ENCODE measurements at places on chromosomes 16 and 17.

GRCh38 chr17:58305626-58306025 is 23.0 kb downstream of the TSPOAP1 start:
- peak; percentile 2 for DNase-seq

DNA sequence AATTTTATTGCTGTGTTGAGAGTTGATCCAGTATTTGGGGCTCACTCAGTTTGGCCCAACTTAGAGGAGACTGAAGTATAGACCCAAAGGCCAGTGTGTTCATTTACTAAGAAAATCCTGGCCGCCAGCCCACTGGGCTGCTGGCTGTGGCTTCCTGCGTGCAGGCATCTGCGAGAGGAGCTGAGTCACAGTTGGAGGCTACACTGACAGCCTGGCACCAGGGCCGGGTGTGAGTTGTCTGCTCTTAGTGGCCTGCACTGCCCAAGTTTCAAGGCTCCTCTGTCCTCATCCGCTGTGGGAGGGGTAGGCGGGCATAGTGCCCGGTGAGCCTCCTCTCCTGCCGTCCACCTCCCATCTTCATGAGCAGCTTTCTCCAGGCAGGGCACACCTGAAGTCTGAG is 54.2 kb downstream of the PLD6 start:
- DNase-seq: no peak

DNA sequence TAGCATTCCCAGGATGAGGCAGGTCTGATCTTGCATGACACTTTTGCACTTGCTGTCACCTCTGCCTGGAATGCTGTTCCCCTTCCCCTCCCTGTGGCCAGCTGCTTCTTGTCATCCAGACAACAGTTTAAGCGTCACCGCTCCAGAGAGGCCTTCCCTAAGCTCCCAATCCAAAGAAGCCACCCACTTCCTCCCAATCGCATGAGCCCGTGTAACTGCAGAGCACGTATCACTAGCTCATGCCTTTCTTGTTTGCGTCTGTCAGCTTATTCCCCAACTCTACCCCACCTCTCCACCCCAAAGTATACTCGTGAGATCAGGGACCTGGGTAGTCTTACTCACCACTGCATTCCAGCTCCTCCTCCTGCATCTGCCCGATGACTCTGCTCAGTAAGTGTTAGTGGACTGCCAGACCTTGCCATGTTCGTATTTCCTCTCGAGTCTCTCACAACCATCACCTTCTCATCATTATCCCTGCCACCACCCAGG is 92.8 kb downstream of the GAS7 start:
- no peak for DNase-seq

DNA sequence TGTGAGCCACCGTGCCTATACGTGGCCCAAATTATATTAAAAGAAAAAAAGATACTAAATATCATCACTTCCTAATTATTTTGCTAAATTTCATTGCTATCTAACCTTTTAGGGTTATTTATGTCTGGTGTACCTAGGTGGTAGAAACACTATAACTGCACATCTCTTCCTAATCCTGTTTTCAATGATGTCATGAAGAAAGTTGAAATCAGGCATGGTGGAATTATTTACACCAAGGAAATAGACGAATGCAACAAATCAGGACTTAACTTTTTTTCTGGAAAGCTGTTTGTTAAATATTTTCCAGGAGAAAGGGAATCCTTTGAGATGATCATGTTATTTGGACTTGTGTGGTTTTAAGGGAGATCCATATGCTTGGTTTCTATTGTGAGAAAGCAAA is 39.2 kb upstream of the SKAP1 start:
- no peak for DNase-seq

DNA sequence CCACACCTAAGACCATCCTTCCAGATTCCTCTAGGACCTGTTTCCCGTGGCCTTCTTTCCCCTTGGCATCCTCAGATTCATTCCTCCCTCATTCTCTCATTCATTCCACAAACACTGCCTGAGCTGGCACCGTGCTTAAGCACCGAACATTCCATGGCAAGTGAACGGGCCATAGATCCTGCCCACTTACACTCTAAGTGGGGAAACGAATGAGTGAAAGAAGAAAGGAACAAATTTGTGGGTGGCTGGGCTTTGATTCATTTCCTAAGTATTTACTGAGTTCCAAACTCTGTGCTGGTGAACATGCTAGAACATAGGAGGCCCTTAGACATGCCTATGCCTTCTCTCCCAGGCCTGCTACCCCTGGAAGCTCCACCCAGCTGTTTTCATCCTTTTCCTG is 30.0 kb downstream of the SRCIN1 start:
- no peak for DNase-seq

DNA sequence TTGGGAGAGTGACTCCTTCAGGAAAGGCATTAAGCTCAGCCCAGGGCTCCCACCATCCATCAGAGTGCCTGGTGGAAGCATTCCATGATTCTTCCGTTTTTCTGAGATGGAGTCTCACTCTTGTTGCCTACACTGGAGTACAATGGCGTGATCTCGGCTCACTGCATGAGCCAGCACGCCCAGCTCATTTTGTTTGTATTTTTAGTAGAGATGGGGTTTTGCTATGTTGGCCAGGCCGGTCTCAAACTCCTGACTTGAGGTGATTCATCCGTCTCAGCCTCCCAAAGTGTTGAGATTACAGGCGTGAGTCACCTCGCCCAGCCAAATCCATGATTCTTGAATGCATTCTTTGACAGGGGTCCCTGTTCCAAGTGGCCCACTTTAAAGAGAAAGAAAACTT is 23.1 kb downstream of the MIS12 start:
- DNase-seq: no peak

DNA sequence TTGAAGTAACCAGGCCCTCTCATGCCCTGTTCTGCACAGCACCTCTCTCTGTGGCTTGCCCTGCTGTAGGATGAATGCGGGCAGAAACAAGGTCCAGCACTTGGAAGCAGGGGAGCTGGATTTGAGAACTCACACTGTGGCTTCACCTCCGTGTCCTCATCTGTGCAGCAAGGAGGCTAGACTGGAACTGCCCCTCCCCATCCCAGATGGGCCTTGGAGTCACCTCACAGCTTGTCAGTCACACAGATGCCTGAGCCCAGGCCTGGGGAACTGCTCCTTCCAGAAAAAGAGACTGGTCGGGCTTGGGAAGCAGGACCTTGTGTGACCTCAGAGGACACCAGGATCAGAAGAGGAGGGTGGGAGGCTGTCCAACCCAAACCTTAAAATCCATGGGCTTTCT is 180.8 kb downstream of the CCT6B start:
- no peak for DNase-seq

- no peak for DNase-seq
Observed at GRCh38 chr17:1422885-1423284, 22.9 kb upstream of the YWHAE start.

DNA sequence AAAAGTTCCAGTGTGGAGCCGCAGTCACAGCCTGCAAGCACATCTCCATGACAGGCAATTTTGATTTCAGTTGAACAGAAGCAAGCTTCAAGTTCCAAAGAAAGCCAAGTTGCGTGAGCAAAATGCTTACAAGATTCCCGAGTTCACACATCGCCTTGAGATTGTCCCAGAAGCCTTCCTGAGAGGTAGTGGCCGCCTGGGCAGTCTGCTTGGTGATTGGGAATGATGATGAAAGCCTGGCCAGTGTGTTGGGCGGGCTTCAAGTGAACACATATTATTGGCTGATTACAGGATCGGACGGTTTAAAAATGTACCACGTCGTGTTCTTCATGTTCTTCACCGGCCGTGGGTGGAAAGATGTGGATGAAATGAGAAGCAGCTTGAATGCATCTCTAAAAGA is 185.5 kb downstream of the FOXL1 start:
- no peak for DNase-seq

Measured in DND-41 (cell line).